ENCODE measurements at places on chromosomes 1 and 21.

DNA sequence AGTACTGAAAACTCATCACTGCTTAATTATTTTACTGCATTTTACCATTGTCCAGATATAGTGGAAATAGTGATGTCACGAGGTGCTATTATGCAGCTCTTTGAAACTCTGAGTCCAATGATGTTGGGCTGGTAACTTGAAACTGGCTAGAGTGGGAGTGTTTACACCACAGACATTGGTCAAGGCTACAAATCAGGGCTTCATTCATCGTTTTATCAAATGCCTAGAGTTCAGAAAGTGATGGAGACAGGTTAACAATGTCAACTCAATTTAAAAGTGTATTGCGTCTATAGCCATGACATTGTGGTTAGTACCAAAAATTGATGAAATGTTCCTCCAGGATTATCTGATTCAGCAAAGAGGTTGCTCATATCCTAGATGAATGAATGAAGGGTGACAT, 12.7 kb downstream of the PADI1 start:
- DNase-seq: no peak

DNA sequence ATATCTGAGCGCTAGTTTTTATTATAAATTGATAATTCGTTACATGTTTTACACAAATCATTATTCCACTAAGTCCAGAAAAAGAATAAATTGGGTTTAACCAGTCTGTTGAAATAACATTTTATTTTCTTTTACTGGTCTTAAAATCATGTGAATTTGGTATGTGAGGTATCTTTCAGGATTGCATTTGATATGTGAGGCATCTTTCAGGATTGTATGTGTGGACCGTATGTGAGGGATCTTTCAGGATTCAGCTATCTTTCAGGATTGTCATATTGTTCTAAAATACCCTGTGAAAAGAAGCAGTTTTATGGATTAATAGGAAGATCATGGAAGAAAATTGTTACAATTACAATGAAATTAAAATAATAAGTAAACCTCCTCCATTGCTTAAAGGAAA, 42.9 kb downstream of the USP25 start:
- DNase-seq: no peak

DNA sequence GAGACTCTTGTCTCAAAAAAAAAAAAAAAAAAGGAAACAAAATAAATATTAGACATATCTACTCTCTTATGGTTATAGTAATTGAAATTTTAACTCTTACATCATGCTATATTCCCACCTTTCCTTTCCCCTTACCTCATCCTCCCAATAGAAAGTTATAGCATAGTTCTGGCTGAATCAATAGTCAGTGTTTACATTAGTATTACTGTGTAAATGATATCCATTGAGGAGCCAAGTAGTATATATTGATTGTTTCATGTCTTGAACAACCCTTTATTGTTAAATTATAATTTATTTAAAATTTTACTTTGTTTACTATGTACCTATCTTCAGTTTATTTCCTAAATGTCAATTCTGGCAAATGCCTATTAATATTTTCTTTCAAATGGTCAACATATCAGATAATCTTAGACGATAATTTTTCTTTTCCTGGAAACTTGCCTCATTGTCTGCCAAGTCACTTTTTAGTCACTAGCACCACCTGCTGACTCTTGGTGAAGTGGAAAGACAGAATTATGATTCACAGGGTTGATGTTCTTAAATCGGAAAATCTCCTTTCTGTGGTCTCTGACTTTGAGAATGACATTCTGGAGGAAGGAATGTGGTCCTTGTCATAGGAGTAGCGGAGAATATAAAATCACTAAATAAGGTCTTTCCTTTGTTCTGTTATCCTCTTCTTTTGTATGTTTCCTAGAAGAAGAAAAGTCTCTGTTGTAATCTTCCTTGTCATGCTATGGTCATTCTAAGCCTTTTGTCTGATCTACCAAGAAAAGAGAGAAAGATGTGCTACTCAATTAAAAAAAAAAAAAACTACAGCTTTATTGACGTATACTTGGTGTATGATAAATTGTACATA, 8.6 kb downstream of the HJV start:
- no peak for DNase-seq

DNA sequence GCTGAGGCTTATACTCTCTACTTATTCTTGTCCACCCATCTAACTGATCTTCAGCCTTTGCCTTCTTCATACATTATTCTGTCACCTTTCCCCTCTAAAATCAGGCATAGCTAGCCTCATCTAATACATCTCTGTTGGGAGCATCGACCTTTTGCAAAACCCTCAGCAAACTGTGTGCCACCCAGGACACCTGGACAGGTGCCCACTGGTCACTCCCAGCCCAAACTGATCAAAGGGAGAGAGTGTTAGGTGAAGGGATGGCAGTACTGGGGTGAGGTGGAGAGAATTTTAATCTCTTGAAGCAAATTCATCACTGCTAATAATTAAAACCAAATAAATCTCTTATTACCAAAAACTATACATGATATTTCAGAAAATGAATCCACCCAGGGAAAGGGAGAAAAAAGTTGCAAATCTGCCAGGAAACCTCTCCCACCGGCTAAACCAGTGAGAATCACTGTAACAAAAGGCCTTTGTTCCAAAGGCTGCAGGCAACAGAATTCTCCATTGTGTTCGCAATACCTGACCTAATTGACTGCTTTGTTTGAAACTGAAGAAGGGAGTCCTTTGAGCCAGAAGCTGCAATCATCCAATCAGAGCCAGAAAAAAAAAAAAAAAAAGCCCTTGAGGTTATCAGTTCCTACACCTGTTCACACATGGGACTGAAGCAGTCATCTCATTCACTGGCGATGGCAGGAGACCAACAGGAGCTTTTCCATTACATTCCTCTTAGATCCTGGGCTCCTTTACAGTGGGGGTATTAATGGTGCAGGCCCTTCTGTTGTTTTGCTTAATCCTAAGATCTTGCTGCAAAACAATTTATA, 172.6 kb downstream of the APP start:
- DNase-seq: no peak

- no peak for DNase-seq
These were observed 204.4 kb downstream of the GIPC2 start for GRCh38 chr1:78250201-78250600.
